ENCODE measurements at places on chromosomes 1 and 21.

GRCh38 chr1:198465201-198466144 is 75.0 kb downstream of the ATP6V1G3 start:
- DNase-seq: no peak

DNA sequence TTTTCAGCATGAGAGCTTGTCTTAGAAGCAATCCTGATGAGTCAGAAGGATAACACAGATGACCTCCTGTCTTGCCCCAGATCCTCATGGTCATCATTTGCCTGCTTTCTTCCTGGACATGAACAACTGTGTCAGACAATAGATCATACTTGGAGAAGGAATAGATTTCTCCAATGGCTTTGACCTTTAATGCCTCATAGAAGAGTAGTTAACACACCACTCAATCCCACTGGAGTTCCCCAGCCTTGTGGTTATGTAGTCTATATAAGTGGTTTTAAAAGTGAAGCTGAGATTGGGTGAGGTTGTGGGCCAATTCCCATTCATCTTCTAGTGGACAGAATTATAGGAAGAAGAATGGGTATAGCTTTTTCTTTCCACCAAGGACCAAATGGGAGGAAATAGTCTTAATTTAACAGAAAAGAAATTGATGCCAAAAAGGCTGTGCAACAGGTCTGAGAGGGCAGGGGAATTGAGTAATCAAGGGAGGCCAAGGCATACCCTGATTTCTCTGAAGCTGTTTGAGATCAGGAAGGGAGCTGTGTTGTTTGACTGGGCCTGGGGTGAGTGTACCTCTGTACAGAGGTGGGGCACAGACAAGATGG is 14.4 kb downstream of the PRCC start:
- DNase-seq: no peak

DNA sequence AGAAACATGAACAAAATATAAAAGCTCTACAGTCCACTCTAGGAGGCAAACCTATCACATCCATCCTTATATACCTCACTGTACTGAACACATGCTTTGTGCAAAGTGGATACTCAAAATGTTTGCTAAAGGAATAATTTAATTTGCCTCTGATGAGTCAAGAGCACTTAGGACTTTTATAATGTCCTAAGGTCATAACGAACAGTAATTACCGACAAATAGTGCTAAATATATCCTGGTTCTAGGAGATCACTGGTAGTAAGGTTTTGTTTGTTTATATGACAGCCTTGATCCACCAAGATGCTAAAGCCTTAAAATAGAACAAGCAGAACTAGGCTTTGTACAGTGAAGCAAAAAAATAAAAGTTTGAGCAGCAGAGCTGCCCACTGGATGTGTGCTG is 70.6 kb downstream of the GADD45A start:
- DNase-seq: no peak

GRCh38 chr1:151294742-151295462 is 12.8 kb downstream of the ZNF687 start:
- DNase-seq: no peak

GRCh38 chr1:175191659-175192058 is 917 bp downstream of the KIAA0040 start:
- DNase-seq: no peak

- peak; percentile 80 for DNase-seq
Measured at GRCh38 chr21:42614811-42615351, 38.5 kb upstream of the PDE9A start.

GRCh38 chr21:42330380-42331371 is 15.5 kb upstream of the TFF3 start:
- peak; percentile 1 for DNase-seq

DNA sequence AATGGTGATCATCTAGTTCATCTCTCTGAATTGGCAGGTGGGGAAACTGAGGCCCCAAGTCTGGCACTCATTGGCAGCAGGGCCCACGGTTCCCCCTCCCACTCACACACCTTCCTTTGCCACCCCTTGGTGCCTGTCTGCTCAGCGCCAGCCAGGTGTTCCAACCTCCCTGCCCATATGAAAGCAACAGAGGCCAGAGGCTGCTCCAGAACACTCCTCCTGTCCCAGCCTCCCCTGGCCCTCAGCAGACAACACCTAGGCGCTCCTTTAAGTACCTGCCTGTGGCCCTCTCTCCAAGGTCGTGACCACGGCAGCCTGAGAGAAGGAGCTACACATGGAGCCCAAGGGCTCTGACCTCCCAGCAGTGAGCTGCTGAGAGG is 362.3 kb upstream of the VAMP3 start:
- peak; percentile 30 for DNase-seq

Data from activated CD8-positive, alpha-beta memory T cell treated with anti-CD3 and anti-CD28 coated beads, Interleukin-2, amount 50 U/mL, for 48 hours (primary cell).